ENCODE measurements at places on chromosomes 2 and 18.

DNA sequence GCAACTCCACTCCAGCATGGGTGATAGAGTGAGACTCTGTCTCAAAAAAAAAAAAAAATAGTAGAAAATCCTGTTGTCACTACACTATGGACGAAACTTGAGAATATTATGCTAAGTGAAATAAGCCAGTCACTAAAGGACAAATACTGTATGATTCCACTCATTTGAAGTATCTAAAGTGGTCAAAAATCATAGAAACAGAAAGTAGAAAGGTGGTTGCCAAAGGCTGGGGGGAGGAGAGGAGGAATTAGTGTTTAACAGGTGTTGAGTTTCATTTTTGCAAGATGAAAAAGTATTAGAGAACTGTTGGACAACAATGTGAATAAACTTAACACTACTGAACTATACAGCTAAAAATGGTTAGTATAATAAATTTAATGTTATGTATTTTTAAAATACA is 18.8 kb upstream of the RMP24 start:
- no peak for DNase-seq

DNA sequence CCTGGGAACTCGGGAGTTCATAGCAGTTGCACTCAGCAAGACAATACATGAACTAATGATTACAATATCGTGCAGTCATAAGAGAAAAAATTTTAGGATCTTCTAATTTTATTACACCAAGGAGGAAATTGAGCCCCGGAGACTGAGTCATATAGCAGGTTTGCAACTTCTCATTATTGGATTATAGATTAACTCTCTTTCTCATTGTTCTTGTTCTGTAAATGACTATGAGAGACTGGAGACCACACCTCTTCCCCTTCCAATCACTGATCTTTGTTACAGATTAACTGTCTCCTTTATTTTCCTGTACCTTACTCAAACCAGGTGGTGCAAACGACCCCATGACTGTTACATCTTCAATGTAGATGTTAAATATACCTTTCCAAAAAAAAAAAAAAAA is 435.8 kb upstream of the DDX18 start:
- DNase-seq: no peak

DNA sequence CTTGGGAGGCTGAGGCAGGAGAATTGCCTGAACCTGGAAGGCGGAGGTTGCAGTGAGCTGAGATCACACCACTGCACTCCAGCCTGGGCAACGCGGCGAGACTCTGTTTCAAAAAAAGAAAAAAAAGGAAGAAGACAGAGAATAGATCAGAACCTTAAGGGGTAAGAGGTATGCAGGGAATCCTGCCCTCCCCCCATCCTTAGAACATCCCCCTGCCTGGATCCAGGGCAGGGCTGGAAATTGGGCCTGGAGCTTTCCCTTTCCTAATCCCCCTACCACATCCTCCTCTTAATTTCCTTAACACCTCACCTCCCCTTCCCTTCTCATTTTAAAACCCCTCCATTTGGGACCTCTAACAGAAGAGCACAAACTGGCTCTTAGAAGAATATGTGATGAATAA is 56.5 kb downstream of the RNU4ATAC start:
- DNase-seq: no peak

GRCh38 chr2:190158798-190159434 is 96.4 kb upstream of the MSTN start:
- DNase-seq: no peak

DNA sequence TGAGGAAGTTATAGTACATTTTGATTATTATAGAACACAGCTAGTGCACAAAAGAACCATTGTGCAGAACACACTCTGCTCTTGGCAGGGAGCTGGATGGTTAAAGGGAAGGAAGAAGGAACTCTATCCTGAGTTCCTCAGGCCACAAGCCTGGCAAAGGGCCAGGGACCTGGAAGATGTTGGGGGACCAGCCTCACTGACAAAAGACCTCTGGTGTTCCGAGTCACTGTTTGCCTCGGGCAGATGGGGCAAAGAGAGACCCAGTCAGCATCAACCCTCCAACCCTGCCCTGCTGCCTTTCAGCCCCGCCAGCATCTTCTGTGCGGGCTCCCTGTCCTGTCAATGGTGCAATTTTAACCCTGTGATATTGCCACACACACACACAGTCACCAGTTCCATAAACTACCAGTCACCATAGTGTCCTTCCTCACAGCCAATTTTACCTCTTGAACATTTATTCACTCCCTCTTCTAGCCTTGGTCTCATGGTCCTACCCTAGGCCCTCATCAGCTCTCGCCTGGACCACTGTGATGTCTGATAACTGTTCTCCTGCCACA is 21.9 kb downstream of the NEMP2 start:
- DNase-seq: no peak

DNA sequence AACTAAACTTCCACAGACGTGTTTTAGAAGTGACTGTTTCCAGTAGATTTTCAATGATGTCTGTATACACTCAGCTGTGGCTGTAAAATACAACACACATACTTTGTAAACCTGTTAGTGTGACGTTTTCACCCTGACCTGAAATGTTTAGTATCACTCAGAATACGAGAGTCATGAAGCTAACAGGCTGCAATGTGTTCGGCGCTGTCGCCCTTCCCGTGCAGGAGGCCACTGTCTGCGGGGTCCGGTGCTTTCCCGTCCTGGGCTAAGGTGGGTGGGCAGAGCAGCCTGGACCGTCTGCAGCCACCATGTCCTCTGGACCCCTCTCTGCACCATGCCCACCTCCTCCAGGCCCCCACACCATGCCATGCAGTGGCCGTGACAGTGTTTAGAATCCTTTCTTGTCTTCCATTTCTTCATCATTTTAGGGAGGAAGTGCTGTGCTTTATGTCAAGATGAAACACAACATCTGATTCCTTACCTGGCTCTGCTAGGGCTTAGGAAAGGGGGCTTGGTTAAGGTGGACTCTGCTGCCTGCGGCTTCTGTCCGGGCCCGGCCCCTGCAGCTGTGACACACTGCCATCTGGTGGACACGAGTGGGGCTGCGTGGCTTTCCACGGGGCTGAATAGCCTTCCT is 53.8 kb upstream of the RBM44 start:
- peak; percentile 32 for DNase-seq

DNA sequence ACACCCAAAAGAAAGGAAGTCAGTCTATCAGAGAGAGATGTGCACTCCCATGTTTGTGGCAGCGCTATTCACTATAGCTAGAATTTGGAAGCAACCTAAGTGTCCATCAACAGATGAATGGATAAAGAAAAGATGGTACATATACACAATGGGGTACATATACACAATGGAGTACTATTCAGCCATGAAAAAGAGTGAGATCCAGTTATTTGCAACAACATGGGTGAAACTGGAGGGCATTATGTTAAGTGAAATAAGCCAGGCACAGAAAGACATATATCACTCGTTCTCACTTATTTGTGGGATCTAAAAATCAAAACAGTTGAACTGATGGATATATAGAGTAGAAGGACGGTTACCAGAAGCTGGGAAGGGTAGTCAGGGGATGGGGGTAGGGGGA is 99.9 kb upstream of the ZNF516 start:
- no peak for DNase-seq

DNA sequence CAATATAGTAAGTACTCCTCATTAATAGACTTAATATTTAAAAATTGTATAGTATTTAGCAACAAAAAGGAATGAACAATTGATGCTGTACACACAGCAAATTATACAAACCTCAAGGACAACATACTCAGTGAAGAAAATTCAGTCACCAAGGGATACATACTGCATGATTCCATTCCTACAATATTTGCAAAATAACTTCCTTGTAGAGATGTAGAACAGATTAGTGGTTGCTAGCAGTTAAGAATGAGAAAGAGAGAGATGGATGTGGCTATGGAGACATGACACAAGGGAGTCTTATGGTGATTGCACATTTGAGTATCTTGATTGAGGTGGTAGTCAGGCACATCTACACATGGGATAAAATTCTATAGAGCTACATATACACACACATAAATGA is 26.0 kb downstream of the COL3A1 start:
- DNase-seq: no peak

GRCh38 chr2:151192681-151193080 is 69.0 kb downstream of the RBM43 start:
- DNase-seq: no peak

- no peak for DNase-seq
Measured at GRCh38 chr2:28085201-28085600, 194.7 kb downstream of the BABAM2 start.

DNA sequence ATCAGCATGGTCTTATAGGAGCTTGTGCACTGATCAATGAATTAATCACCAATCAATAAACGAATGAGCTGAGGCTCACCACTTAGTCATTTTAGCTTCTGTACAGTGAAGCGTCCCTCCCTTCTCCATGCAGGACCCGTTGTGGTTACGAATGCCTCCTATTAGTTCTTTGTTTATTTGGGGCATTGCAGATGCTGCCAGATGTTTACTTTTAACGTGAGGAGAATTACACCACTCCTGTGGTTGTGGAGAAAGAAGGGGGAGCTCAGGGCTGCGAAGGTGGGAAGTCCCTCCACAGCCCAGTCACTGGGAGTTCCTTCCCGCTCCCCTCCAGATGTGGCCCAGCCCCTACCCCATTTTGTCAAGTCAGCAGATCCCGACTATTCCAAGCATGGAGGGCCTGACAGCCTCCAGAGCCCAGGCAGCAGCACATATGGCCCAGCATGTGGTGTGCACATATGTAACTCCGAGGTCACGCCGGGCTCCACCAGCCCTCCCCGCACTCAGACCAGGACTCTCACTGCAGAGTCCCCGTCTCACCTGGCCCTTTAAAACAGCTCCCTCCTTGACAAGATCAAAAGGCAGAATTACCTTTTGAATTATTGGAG is 20.9 kb downstream of the PKDCC start:
- no peak for DNase-seq

DNA sequence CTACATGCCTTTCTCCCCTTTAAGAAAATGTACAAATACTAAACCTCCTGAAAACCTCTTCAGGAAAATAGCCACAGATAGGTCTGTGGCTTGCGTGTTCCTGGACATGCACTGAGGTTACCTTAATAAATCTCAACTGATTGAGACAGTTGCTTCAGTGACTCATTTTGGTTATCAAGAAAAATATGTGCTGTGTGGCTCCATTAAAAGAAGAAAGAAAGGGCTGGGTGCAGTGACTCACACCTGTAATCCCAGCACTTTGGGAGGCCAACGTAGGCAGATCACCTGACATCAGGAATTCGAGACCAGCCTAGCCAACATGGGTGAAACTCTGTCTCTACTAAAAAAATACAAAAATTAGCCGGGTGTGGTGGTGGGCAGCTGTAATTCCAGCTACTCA is 27.1 kb downstream of the CREG2 start:
- no peak for DNase-seq

DNA sequence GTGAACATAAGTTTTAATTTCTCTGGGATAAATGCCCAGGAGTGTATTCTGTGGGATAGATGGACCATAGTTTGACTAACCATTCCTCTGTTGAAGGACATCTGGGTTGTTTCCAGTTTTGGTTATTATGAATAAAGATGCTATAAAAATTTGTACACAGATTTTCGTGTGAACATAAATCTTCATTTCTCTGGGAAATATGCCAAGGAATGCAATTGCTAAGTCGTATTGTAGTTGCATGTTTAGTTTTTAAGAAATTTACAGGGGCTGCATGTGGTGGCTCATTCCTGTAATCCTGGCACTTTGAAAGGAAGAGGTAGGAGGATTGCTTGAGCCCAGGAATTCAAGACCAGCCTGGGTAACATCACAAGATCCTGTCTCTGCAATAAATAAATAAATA is 6.9 kb upstream of the SLC11A1 start:
- DNase-seq: no peak

DNA sequence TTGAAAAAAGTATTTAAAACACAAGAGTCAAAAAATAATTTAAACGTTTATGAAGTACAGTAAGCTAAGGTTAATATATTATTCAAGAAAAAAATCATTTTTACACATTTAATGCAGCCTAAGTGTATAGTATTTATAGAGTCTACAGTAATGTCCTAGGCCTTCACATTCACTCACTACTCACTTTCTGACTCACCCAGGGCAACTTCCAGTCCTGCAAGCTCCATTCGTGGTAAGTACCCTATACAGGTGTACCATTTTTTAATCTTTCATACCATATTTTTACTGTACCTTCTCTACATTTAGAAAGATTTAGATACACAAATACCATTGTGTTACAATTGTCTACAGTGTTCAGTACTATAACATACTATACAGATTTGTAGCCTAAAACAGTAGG is 20.9 kb upstream of the RPRD1A start:
- no peak for DNase-seq

DNA sequence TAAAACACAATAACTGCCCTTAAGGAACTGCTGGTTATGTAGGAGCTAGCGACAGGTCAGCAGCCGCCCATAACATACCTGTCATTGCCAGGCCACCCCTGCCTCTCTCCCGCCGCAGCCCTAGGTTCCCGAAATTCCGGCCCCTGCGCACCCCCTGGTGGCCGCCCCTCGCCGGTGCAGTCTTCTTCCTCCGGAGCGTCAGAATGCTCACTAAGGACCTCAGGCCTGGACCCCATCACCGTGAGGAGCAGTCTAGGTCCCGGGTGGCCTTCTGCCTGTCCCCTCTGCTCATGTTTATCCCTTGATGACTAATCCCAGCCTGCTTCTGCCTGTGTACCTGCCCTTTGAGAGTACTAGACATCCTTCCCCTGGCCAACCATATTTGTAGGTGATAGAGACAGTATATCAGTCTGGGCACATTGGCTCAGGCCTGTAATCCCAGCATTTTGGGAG is 115.7 kb upstream of the SLC1A4 start:
- peak; percentile 31 for DNase-seq

GRCh38 chr2:143379955-143380354 is 250.7 kb downstream of the ARHGAP15 start:
- DNase-seq: no peak

GRCh38 chr2:39838589-39838988 is 59.5 kb upstream of the THUMPD2 start:
- DNase-seq: no peak

- no peak for DNase-seq
Measured at GRCh38 chr2:19473350-19473749, 114.9 kb upstream of the OSR1 start.

DNA sequence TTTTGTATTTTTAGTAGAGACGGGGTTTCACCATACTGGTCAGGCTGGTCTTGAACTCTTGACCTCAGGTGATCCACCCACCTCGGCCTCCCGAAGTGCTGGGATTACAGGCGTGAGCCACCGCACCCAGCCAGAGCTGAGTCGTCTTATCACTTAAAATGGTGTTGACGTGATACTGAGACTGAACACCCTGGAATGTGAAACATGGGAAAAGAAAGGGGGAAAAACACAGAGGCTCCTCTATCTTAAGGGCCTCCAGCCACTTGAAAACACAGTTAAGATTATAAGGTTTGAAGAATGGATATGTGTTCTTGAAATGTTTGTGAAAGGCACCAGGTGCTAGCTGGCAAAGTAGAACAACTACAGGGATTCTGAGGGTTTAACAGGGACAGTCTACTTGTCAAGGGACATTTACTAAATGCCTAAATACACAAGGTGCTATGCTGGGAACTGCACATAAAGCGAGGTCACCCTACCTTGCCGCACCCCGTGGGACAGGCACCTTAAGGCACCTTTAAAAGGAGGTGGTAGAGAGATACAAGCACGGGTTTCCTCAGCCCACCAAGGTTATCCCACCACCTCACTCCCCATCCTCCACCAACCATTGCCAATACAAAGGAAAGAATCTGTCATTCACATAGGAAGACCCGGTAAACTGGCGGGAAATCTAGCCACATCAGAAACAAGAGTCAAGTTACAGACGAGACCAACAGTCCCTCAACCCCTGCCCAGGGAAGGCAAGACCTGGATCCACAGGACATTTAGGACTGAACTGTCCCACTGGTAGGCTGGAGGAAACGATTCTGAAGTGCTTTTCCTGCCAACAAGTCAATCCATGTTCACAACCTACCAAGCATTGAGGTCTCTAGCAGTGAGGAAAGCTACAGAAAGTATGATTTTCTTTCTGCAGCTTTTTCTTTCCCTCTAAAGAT is 43.4 kb downstream of the STK39 start:
- DNase-seq: no peak

GRCh38 chr2:9685637-9686036 is 54.8 kb upstream of the YWHAQ start:
- DNase-seq: no peak

Measured in NCI-H2029 (cell line).